ENCODE measurements at places on chromosomes 12 and 14.

- DNase-seq: no peak
Observed at GRCh38 chr14:21781543-21781942, 107.9 kb upstream of the OR4E1 start.

GRCh38 chr12:105330931-105331804 is 677 bp downstream of the C12orf75 start:
- no peak for DNase-seq

DNA sequence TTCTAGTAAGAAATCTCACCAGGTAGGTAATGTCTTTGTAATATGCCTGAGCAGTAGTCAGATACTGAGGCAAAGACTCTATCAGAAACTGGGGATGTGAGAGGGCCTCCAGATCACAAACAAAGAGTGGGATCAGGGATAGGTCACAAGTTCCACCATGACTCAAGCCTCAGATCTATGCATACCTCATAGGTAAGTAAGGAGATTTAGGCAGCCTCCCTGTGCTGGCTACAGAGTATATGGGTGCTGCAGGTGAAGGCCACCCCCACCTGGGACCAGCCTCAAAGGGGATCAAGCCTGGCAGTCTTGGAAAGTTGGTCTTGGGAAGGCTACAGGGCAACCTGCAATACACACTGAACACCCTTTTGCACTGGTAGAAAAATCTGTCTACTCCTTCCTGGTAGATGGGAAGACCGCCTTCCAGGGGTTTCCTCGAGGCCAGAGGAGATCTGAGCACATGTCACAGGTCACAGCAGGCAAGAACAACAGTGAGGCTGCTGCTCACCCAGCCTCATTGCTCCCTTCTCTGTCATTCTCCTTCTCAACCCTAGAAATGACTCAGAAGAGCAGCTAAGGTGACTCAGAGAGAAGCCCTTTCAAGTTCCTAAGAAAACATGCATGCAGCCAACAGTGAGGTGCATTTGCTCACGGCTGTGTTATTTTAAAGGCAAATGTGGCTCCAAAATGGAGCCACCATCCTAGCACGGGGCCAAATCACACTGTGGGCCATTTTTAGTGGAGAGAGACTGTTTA is 143.4 kb upstream of the CDKN3 start:
- no peak for DNase-seq

DNA sequence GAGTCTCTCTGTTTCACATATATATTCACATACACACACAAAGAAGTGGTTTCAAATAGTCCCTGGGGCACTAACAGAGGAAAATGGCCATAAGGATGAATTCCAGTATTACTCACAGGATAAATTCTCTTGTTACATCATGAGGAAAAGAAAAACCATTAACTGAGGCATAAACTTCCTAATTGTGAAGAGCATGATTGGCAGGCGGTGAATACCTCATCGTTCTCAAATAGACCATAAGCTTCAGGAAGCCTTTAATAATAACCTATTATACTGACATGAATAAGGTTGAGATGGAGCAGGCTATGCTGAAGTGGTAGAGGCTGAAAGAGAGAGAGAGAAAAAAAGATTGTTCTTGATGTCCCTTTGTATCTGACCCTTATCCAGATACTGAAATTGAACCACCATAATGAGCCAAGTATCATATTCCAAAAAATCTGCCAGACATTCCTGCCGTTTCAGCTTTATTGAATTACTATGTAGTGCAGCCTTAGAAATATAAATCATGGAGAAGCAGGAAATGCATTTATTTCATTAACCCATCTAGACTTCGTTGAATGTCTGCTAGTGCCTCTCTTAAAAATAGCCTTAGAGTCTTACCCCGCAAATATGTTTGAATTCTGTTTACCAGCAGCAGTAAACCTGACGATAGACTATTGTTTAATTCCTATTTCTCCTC is 86.8 kb downstream of the NUAK1 start:
- DNase-seq: no peak

DNA sequence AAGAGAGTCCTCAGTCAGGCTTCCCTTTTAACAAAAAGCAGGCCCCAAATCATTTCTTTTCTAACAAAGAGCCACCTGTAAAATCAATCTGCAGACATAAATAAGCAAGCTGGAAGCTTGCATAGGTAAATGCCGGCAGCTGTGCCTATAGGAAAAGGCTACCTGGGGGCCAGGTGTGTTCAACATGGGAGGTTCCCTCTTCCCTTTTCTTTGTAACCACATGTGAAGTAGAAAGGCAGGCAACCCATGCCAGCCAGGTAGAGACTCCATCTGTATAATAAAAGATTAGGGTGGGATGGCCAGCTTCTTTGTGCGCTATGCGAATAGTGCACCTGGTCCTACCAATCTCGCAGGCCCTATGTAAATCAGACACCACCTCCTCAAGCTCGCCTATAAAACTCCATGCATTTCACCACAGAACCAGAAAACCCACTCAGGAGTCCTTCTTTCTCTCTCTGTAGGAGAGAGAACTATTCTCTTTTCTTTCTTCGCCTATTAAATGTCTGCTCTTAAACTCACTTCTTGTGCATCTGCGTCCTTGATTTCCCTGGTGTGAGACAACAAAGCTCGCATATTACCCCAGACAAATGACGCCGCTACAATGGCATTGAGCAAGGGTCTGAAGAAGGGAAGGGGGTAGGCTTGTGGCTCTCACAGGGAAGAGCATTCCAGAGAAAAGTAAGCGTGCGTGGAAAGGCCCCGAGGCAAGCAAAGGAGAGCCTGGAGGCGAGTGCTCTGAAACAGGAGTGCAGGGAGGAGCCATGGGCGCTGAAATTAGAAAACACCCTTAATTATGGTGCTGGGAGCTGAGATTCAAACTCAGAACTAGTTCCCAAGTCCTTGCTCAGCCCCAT is 67.2 kb downstream of the TTC9 start:
- DNase-seq: no peak

GRCh38 chr12:131829356-131829747 is 1.2 kb downstream of the MMP17 start:
- no peak for DNase-seq

GRCh38 chr14:88866305-88866704 is 41.9 kb downstream of the TTC8 start:
- DNase-seq: no peak

GRCh38 chr12:98371419-98371818 is 144.0 kb upstream of the TMPO start:
- no peak for DNase-seq

- no peak for DNase-seq
Observed at GRCh38 chr14:103279142-103280025, 54.7 kb upstream of the EIF5 start.

DNA sequence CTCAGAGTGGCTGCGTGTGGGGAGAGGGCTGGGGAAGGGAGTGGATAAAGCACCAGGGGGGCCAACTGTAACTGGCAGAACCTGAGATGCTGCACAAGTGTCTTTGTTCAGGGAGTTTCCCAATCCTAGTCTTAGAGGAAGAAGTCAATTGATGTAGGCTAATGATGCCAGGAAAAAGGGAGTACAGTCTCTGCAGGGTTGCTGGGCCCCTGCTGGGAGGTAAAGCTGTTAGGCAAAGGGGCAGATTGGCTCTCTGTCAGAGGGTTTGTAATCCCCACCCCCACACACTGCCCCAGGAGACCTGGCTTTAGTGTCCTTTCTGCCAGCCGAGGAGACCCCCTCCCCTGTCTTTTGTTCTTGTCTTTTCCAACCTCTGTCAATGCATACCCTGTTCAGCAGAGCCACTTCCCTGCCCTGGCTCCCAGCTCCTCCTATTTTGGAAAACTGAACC is 178.4 kb downstream of the KCNA5 start:
- DNase-seq: no peak

- DNase-seq: no peak
Observed at GRCh38 chr14:68856572-68856971, 63.7 kb upstream of the ZFP36L1 start.

DNA sequence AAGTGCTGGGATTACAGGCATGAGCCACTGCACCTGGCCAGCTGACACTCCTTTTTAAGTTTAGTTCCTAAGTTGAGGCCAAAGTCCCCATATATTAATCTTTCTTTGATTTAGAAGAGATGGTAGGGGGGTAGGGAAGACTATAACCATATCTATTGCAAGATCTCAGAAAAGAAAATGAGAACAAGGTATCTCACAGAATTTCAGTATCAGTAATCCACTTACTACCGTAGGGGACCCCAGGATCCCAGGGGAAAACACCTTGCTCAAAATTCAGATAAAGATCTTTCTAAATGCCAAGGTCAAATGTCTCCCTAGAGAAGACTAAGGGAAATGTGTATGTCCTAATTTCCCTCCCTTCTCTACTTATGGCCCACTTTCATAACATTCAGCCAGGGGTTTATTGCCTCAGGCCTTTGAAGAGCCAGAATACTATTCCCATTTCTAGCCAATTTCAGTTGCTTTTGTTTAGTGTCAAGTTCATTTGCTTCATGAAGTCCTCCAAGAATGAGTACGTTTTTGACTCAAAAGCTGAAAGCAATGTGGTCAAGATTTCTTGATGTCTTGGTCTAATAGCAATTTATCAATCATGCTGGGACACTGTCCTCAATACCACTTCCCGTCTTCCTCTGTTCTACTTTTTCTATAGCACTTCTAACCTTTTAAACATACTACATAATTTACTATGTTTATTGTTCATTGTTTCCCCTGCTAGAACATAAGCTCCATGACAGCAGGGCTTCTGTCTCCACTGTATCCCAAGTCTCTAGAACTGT is 86.3 kb downstream of the DCAF5 start:
- no peak for DNase-seq

DNA sequence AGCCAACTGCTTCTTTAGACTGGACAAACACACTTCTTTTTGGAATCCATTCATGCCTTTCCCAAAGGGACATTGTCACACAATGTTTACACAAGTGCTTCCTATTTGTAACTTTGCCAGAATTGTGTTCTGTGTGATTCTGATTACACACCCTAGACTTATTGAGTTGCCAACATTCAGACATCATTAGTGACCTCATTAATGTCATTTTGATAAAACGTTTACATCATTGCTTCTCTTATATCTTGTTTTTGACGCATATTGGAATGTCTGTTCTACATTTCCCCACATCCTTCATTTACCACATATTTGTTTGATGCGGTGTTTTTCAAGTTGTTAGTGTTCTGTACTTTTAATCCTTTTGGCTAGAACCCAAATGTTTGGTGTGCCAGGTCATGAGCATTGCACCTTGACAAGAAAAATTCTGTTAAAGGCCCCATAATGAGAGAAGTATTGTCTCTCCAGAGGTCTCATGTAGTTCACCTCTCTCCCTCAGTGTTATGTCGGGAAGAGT is 305.5 kb downstream of the AEBP2 start:
- no peak for DNase-seq

GRCh38 chr12:49059045-49059298 is 1.6 kb downstream of the KMT2D start:
- no peak for DNase-seq

DNA sequence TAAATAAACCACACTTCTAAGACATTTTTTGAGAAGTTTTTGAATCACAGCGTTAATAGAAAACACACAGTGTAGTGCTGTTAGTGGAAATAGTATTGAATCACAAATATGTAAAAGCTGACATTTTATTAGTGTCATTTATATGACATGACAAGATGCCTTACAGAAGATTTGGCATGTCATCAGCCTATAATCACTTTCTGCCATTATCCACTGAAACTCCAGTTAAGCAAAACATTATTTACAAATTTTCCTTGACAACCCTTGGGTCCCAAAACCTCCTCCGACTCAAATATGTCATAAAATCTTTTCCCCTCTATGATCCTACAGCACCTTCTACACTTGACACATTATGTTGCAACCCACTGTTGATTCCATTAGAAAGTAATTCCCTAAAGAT is 376.9 kb upstream of the LRFN5 start:
- DNase-seq: no peak

- DNase-seq: no peak
Observed at GRCh38 chr14:79548836-79549235, 662.5 kb downstream of the DIO2 start.

DNA sequence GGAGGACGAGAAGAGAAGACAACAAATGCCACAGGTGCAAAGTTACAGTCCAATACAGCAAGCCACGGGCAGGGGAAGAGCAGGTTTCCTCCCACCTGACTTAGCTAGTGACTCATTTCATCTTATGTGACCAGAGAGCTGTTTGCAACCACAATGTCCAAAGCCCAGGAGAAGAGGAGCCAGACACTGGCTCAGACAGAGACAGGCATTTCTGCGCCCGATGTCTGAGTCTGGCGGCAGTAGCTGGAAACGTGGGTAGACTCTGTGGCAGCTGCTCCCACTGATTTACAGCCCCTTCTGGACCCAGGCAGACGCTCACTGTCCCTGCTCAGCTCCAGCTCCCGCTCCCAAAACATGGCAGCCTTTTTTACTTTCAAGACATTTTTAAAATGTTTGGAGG is 60.0 kb downstream of the CHGA start:
- DNase-seq: no peak

GRCh38 chr14:54730156-54730961 is 163.4 kb downstream of the SAMD4A start:
- no peak for DNase-seq

GRCh38 chr12:168763-169525 is 45.0 kb downstream of the SLC6A12 start:
- DNase-seq: no peak

DNA sequence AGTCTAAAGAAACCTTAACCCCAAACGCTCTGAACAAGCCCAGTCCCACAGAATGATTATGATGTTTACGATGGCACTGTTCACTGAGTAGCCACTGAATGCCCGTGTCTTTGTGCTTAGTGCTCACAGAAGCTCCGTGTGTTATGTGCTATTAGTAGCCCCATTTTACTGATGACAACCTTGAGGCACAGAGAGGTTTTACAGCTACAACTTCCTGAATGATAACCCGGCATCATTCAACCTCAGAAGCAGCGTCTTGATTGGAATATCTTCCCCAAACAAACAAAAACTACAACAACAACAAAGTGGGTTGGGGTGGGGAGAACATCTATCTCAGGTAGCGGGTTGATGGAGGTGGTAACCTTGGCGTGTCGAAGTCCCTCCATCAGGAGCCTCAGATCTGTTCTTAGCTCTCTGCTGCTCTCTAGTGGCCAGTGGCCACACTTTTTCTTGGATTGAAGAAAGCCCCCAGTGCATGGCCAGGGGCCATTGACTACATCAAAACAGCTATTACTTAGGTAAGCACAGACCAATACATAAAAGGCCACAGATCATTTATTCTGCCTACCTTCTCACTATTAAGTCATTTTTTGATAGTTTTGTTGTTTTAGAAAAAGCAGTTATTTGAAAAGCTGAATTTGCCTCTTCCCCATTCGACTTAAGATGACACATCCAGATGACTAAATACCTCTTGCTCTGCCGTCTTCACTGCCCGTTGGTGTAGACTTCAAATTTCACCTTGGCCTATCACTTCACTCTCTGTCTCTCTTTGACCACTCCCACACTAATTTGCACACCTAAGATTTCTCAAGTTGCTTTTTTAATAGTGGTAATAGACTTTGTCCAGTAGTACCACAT is 376.9 kb downstream of the GALC start:
- DNase-seq: no peak

DNA sequence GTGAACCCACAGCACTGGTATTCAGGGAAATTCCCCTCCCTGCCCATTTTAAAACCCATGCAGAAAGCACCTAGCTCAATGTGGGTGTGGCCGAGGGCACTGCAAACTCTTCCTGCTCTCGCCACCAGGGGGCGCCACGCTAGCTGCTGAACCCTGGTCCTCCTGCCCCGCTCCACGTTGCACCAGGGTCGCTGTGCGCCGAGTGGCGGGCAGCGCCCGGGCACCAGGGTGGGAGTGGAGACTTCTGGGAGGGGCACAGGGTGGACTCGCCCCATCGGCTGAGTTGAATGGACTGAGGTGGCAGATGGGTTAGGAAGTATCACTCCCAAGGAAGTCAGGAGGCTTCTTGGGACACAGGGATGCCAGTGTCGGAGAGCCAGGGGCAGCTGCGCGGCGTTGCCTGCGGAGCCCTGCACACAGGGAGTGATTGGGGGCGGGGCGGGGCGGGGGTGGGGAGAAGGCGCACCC is 48.1 kb upstream of the BCL11B start:
- DNase-seq: no peak

GRCh38 chr14:80809663-80810062 is 131.9 kb downstream of the CEP128 start:
- DNase-seq: no peak

Measured in gastrocnemius medialis (tissue), 4 donors.